LNCaP clone FGC (cell line): ENCODE measurements at places on chromosomes 6 and 20.

GRCh38 chr6:21305893-21306332 lies 287.6 kb upstream of the SOX4 start:
- DNase-seq = no peak

DNA sequence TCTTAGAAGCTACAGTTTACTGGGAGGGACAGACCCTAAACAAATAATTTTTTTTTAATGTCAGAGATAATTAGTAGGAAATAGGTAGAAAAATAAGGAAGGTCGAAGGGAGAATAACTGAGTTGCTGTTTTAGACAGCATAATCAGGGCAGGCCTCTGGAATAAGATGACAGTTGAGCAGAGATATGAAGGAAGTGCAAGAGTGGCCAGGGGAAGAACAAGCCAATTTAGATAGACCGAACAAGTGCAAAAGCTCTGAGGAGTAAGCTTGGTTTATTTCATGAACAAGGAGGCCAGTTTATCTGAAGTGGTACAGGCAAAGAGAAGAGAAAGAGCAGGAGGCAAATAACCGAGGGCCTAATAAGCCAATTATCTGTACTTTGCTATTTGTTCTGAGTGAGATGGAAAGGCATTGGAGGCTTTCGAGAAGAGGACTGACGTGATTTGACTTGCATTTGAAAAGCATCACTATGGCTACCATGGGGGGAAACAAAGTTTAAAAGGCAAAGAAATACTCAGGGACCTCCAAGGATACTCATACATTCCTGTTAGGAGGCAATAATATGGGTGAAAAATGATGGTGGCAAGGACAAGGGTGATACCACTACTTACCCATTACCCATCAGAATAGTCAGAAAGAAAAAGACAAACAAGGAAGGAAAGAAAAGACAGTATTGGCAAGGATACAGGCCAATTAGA lies 19.7 kb downstream of the PROCR start:
- no peak for DNase-seq

- DNase-seq = no peak
Measured at GRCh38 chr20:49668181-49668877, 45.3 kb downstream of the B4GALT5 start.

GRCh38 chr6:67736816-67737215 lies 898.3 kb upstream of the ADGRB3 start:
- DNase-seq = no peak
